ENCODE measurements at places on chromosomes 13 and 19.

DNA sequence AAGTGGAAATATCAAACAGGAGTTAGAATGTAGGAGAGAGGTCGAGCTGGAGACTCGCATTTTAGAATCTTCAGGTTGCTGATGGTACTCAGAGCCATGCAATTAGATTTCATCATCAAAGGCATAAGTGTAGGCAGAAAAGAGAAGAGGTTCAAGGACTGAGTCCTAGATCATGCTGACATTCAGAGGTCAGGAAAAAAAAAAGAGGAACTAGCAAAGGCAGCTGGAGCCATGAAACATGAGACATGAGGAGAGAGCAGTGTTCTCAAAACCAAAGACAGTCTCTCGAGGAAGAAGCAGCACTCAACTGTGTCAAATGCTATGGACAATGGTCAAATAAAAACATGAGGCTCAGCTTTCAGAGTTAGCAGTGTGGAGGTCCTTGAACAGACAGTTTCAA lies 12.4 kb upstream of the TPP2 start:
- no peak for DNase-seq

DNA sequence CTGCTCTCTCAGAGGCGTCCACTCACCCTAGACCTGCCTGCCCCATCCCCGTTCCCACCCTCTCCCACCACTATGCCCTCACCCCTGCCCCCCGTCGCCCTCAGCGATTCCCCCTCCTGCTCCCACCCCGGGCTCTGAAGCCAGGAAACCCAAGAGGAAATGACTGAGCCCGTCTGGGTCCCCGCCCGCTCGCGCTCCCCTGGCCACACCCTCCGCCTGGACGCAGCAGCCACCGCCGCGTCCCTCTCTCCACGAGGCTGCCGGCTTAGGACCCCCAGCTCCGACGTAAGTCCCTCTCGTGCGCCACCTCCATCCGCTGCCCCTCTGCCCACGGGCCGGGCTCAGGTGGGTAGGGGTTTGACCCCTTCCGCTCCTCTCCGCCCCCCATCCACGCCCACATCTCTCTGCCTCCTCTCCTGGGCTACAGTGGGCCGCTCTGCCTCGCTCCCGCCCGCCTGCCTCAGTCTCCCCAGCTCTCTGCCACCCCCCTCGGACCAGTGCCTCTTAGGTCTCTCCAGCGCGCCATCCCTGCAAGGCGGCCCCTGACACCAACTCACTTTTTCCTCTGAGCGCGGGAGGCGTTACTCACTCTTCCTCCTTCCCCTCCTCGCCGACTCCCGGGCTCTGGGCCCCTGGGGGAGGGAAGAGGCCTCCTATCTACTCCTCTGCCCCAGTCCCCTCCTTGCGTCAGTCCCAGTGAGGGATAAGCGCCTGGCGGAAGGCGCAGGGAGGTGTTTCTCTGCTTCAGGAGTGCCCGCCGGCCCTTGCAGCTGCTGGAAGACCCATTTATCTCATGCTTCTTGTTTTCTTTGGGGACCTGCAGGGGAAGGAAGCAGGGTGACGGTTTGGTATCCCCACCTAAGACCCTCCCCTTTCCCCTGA lies at the start of gene FXYD5:
Gene FXYD5 (plus strand): TSS at position 211 of the 882 bp plus-strand sequence. CDS start 816 bp downstream, outside the sequence.
- no peak for DNase-seq

GRCh38 chr13:34696296-34696695 lies 245.8 kb upstream of the NBEA start:
- no peak for DNase-seq

GRCh38 chr13:43368003-43368402 lies 344.6 kb downstream of the DNAJC15 start:
- no peak for DNase-seq

DNA sequence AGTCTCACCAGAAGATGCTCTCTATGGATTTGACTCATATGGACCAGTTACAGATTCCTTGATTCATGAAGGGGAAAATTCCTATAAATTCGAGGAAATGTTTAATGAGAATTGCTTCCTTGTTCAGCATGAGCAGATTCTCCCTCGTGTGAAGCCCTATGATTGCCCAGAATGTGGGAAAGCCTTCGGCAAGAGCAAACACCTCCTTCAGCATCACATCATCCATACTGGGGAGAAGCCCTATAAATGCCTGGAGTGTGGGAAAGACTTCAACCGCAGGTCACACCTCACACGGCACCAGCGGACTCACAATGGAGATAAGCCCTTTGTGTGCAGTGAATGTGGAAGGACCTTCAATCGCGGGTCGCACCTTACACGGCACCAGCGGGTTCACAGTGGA lies 10.7 kb downstream of the ZNF460 start:
- DNase-seq = no peak

DNA sequence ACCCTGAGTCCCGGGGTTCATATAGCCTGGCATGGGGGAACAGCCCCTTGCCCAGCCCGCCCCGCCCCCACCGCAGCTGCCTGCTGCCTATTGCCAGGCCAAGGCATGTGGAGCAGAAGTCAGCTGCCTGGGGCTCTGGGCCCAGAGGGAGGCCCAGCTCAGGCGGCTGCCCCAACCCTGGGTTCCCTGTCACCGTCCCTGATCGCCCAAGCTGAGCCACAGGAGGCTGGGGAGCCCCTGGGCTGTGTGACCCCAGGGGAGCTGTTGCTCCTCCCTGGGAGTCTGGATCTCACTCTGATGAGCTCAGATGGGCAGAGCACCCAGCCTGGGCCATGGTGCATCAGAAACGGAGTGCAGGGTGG lies 1.4 kb downstream of the PLIN4 start:
- DNase-seq = no peak
